ENCODE measurements at places on chromosomes 11 and 22.

GRCh38 chr11:97770570-97770969 is 1250.2 kb upstream of the CNTN5 start:
- no peak for DNase-seq

DNA sequence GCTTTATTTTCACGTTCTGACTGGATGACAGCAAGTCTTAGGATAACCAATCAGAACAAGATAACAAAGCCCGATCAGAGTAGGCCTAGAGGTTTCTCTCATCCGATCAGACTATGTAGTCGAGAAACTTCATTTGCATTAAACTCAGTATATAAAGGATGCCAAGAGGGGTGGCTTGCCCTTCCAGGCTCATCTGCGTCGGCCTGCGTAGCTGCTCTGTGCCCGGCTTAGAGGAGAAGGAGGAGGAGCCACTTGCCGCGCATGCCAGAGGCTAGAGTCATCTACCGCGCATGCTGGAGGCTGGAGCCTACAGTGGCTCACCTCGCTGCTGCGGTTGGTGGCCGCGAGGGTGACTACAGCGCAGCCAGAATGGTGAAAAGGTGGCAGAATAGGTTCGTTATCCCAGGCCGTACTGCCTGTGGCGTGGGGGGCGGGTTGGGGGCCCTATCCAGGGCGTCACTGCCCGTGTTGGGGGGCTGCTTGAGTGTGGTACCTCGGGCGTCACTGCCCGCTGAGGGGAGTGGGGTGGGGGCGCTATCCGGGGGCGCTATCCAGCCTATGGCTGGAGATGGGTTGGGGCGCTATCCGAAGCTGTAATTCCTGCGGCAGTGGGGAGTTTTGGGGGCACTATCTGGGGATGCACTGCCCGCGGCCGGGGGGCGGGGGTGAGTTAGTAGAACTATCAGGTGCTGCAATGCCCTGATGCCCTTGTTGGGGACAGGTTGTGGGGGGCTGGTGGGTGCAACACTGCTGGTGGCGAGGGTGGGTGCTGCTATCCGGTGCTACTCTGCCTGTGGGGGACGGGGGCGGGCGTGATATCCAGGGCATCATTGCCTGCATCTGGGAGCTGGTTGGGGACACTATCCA is at the start of gene RFPL2:
TSS of gene RFPL2 (minus strand) at position 218 of the 867 bp plus-strand sequence. CDS start 2,622 bp downstream, outside the sequence.
- peak; percentile 9 for DNase-seq

- DNase-seq: peak; percentile 90
Observed at GRCh38 chr11:102111787-102112508, 1.7 kb downstream of the YAP1 start.

GRCh38 chr11:115894176-115894575 is 390.0 kb upstream of the CADM1 start:
- DNase-seq: no peak

DNA sequence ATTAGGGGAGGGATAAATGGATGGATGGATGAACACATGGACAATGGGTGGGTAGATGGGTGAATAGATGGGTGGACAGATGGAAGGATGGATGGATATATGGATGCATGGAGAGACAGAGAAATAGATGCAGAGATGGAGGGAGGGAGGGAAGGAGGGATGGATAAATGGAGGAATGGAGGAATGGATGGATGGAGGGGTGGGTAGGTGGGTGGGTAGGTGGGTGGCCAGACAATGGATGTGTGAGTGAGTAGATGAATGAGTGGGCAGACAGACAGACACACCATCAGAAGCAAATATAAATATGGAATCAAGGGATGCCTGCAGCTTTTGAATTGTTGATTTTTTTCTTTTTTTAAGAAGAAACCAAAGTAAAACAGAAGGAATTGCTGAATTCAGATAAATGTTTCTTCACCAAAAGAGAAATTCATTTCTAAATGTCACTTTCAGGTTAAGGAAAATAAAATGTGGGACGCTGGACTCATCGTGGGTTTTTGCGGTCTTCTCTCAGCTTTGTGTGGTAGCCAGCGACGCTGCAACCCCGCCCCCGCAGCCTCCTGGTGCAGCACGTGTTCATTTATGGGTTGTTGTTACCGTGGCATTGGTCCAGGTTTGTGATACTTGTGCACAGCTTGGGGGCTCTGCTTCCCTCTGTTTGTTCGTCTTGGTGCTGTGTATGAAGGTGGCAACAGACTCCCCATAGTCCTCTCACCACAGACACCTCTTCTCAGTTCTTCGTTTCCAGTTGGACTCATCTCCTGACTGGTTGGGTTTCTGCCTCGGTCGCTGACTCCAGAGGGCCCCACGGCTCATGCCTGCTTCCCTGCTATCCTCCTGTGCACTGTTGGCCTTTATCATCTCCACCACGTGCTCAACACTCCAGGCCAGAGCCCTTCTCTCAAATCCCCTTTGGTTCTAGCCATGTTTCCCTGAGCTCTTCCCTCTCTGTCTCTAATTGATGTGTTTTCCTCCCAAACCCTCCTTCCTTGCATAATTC is 76.4 kb downstream of the CDKN1C start:
- no peak for DNase-seq

DNA sequence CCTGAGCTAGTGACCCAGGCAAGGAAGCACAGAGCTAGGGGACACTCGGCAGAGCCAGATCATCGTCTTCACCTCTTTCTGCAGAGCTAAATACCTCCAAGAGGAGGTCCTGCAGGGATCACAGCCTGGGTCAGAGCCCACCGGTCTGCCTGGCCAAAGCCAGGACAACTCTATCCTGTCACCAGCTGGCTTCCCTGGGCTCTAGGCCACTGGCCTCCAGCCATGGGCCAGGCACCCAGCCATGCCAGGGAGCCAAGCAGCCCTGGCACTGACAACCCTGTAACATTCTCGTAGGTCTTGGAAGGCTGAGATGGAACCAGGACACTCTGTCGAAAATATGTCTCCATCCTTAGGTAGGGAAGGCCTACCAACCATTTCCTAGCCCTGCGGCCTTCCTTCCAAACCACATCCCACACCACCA is 270.1 kb downstream of the BUD13 start:
- DNase-seq: no peak

GRCh38 chr11:14967581-14968243 is 4.4 kb downstream of the CALCA start:
- DNase-seq: no peak

DNA sequence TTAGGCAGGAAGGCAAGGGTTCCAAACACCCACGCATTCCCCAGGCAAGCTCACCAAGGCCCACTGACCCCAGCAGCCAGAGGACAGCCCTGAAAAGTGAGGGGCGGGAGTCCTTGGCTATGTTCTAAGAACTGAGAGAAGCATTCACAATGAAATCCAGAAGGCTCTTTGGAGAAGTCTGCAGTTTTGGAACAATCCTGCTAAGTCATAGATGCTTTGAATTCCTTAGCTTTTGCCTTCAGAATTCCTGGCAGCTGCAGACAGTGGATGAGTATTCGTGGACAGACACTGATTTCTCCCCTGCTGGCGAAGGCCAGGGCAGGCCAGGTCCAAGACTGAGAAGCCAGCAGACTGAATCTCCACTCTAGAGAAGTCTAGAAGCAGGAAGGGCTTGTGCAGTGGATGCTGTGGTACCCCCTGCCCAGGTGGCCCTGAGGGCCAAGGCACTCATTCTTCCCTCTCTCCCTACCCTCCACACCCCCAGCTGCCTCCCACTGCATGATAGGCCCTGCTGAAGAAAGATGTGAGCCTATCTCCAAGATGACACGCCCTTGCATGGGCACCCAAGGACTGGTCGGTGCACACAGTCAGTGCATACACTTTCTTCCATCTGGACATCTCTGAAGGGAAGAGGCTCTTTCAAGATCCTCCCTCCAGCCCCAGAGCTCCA is 133.2 kb upstream of the TEAD1 start:
- DNase-seq: peak; percentile 95

DNA sequence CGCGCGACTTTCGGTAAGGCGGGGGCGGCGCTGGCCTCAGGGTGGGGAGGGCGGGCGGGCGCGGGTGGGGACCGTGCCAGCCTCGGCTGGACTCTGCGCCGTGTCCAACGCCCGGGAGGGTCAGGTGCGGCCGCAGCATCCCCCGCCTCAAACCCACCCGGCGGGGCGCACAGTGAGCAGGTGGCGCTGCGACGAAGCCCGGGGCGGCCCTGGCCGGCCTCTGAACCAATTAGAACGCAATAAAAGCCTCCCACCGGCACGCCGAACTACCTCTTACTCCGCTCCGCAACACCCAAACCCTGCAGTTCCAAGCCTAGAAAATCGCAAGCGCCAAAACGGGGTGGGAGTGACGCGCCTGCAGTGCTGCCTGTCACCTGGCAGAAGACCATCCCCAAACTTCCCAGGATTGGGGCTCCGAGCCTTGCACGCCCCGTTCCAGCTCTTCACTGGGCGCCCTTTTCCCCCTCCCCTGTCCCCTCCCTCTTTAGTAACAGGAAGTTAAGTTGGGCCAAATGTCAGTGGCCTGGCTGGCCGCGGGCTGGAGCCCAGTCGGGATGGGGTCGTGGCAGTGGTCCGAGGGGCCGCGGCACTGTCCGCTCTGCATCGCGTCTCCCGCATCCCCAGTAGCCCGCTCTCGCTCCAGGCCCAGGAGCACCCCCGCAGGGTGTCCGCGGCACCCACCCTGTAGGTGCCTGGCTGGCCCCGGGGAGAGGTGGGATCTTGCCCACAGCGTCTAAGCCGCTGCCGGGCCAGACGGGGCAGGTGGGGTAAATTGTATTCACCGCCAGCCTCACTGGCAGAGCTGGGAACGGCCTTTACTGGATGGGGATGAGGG is 541 bp downstream of the MICAL2 start:
- DNase-seq: peak; percentile 40

GRCh38 chr11:100851584-100852152 is 164.6 kb downstream of the ARHGAP42 start:
- DNase-seq: no peak

DNA sequence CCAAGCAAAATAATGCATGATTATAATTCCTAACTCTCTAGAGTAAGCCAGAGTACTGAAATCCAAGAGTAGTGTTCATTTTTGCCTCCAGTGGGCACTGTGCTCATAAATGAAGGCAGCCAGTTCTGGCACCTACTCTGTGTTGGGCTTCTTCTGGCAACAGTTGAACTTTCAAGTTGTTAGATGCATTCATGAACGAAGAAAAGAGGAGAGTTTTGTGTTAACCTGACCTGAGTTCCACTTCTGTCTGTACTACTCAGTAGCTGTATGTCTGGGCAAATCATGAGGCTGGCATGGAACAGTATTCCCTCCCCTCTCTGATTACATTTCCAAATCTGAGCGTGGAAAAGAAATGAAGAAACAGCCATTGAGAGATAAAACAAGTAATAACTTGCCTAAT is 20.3 kb upstream of the TENM4 start:
- DNase-seq: peak; percentile 66

GRCh38 chr22:37696657-37697537 is at the start of gene TRIOBP:
TRIOBP (plus strand) TSS chr22:37697048; CDS start chr22:37701366, 4,318 bp downstream.
- peak; percentile 89 for DNase-seq

DNA sequence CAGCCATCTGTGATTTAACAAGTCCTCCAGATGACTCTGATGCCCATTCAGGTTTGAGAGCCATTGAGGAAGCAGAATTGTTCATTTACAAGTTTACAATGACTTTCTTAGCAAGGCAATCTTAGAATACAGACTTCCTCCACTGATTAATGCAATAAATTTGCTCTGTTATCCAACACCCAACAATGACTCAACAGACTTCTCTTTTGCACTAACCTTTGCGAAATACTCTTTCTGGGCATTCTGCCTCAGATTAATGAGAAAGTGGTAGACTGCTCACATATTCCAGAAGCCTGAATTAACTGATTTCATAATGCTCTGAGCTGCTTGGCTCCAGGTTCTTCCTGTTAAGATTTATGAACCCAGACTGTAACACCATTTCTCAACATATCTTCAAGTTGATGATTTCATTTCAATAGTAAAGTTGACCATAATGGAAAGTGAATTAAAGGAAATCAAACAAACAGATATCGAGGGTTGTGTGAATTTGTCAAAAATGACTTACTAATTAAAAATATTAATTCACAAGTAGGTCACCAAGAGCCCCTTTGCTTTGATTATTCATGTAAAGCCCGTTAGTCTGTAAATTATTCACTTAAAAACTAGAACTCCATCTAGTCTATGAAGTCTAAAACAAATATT is 70.5 kb upstream of the BLID start:
- peak; percentile 100 for DNase-seq

DNA sequence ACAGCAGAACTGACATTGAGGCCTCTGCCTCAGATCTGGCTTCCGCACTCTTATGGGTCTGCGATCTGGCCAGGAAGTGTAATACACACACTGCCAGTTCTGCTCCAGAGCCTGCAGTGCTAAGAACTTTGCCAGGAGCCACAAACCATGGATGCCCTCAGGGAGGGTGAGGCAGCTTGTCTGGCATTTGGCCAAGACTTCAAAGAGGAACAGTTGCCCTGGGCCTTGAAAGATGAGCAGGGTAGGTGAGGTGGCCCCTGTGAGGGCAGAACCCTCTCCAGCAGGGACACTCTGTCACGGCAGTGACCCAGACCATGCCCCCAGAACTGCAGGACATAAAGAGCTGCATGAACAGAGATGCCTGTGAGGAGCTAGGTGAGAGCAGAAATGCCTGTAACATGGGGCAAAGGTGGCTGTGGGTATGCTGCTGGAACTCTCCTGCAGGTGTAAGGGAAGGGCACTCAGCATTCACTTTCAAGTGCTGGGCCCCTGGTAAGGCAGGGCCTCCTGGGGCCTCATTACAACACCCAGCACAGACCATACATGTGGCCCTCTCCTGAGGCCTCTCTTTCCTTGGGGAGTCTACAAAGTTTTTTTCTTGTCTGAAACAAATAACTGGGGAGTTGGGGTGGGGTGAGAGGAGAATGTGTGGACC is 47.3 kb downstream of the NEU3 start:
- DNase-seq: no peak

- no peak for DNase-seq
Observed at GRCh38 chr11:69277074-69277809, 16.7 kb upstream of the MYEOV start.

- DNase-seq: no peak
Observed at GRCh38 chr11:129386795-129387397, 11.2 kb downstream of the BARX2 start.

DNA sequence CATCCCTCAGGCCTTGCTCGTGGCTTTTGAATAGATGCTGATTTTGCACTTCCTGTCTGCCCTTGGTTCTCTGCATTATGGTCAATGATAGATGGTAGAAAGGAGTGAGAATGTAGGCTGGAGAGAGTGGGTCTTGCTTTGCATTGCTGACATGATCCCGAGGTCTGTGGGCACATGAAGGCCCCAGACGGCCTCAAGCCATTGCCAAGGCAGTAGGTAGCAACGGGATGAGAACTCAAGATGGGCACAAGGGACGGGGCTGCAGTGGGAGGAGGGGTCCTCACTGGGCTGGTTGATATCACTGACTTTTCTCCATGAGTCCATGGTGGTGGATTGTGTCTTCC is 54.0 kb downstream of the GAB4 start:
- no peak for DNase-seq

DNA sequence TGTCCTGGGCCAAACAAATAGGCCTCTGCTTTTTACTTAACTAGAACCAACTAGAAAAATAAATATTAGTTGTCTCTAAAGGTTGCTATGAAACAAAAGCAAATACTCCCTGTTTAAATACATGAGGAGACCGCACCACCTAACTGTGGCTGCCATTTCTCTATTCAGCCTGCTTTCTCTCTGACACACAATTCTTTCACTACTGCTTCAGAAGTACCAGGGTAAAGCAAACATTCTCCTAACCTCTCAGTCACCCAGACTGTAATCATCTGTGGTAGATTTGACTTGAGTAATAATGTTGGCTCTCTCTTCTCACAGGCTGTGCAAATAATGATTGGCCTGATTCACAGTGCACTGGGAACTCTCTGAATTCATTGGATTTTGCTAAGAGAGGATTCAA is 41.0 kb upstream of the MS4A8 start:
- no peak for DNase-seq

GRCh38 chr11:94546162-94546470 is 2.4 kb downstream of the FUT4 start:
- DNase-seq: no peak
